ENCODE measurements at places on chromosomes 5 and 9.

- no peak for DNase-seq
Observed at GRCh38 chr9:133470427-133470924, 8.4 kb downstream of the SLC2A6 start.

DNA sequence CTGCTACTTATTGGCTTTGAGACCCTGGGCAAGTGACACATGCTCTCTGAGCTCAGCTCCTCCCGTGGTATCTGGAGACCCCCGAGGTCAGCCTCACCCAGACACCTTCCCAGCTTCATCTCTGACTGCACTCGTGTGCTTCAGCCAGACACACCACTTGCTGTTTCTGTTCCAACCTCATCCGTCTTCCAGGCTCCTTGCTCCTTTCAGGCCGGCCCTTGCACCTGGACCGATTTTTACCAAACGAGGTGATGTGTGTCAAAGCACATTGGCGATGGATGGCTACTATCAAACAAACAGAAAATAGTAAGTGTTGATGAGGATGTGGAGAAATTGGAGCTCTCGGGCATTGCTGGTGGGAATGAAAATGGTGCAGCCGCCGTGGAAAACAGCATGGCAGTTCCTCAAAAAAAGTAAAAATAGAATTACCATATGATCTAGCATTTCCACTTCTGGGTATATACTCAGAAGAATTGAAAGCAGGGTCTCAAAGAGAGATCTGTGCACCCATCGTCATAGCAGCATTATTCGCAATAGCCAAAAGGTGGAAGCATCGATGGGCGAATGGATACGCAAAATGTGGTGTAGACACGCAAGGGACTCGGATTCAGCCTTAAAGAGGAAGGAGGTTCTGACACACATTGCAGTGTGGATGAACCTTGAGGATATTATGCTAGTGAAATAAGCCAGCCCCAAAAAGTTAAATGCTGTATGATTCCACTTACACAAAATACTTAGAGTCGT, 96.1 kb upstream of the IER5L start:
- DNase-seq: no peak

DNA sequence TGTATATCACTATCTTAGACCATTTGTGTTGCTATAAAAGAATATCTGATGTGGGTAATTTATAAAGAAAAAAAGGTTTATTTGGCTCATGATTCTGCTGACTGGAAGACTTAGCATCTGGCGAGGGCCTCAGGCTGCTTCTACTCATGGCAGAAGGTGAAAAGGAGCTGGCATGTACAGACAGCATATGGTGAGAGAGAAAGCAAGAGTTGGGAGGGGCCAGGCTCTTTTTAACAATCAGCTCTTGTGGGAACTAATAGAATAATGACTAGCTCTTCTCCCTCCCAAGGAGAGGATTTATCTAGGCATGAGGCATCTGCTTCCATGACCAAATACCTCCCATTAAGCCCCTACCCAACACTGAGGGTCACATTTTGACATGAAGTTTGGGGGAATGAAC, 130.2 kb upstream of the SV2C start:
- no peak for DNase-seq

DNA sequence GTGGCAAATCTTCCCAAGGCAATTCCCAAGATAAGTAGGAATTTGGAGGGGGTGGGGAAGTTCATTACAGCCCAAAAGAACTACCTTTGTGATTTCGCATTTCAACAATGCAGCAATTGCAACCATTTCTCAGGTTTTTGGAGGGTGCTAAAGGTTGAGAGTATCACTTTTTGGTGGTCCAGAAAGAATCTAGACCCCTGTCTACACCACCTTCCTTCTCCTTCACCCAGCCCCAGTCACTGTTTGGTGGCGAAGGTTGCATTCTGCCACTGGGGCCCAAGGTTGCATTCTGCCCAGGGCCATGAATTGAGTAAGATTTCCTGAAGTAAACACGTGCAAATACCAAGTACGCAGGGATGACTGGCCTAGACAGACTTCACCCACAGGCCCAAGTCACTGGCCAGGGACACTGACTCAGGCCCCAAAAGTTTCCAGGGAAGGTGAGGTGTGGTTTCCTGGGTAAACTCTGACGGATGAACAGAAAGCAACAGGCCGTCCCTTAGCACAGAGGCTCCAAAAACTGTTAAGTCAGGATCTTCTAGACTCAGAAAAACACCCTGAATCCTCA, 5.7 kb downstream of the PDE6A start:
- DNase-seq: peak; percentile 10

DNA sequence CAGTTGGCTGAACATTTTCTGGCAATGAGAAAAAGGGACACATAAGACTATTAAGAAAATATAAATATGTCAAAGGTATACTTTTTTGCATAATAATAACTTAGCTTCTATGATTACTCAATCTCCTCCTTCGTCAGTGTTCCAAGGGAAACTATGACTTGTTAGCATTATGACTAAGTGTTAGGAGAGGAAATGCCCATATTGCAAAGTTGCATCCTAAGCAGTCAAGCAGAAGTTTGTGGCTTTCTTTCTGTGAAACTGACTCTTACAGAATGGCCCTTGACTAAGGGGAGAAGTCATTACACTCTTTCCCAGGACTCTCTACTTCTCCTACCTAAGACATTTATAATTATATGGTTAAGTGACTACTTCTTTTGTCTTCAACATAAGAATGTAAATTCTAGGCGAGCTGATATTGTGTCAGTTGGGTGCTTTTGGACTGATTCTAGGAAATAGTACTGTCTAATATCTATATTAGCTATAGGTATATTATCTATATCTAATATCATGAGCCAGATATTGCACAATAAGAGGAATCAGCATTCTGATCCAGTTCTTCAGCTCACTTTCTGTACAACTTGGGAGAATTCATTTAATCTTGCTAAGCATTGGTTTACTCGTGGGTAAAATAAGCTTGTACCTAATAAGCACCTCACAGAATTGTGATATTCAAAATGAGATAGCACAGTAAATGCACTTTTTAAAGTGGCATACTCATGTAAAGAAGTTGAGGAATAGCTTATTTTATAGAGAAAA, 16.4 kb upstream of the SPINK6 start:
- no peak for DNase-seq

DNA sequence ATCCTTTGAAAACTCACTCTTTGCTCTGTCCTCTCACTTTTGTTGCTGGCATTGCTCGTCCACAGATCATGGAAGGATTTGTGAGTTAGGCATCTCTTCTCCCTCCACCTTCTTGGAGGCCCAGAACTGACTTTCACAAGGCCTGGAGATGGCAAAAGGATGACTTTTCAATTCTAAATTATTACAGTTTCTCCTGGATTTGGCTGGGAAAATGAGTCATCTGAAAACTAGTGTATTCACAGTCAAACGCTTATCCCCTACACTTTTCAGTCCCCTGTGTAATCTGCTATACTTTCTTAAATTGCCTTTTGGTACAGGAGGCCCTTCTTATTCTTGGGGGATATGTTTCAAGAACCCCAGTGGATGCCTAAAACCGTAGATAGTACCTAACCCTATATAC, 35.6 kb downstream of the ADRA1B start:
- DNase-seq: no peak

DNA sequence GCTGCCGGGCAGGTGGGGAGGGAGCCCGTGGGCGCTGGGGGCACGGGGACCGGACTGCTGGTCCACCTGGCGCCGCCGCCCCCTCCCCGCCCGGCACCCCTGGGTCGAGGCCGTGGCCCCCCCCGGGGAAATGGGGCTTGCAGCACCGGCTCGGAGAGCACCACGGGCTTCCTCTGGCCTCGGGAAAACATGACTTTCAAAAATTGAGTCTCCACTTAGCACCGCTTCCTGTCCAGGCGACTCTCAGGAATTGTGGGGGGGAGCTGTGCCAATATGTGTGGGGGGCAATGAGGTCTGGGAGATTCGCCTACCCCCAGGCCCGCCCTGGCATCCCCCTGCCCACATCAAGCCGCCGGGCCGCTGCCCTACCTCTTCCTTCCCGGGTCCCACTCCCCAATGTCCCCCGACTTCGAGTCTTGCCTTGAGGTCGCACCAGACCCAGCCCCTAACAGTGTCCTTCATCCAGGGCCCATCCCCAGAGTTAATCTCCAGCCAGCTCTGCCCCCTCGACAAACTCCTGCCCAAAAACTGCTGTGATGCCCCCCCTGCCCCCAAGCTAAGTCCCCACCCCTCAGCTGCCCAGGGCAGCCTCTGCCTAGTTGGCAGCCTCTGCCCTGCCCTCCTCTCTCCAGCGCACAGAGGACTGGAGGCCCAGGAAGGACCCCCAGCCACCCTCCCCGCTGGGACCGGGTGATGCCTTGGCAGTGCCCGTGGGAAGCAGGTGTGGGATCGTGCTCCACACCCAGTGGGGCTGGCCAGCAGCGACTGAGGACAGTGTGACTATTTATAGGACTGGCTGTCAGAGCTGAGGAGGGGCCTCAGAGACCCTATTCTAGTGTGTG, 3.9 kb downstream of the EGFL7 start:
- no peak for DNase-seq

DNA sequence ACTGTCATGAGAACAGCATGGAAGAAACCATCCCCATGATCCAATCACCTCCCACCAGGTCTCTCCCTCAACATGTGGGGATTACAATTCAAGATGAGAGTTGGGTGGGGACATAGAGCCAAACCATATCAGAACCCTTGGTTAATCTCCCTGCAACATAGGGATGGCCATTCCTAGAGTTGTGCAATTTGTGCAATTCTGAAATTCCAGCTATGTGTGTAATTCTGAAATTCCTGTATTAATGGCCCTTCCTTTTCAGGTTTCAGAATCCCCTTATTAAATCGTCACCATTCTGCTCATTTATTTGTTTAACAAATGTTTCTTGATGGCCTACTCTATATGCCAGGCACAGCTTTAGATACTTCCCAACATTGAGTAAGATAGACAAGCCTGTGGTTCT, 282.6 kb downstream of the SMARCA2 start:
- DNase-seq: no peak

- peak; percentile 76 for DNase-seq
Observed at GRCh38 chr9:133238851-133239532, 29.9 kb upstream of the OBP2B start.

GRCh38 chr9:37034938-37035647, 1.0 kb upstream of the PAX5 start:
- DNase-seq: peak; percentile 11

DNA sequence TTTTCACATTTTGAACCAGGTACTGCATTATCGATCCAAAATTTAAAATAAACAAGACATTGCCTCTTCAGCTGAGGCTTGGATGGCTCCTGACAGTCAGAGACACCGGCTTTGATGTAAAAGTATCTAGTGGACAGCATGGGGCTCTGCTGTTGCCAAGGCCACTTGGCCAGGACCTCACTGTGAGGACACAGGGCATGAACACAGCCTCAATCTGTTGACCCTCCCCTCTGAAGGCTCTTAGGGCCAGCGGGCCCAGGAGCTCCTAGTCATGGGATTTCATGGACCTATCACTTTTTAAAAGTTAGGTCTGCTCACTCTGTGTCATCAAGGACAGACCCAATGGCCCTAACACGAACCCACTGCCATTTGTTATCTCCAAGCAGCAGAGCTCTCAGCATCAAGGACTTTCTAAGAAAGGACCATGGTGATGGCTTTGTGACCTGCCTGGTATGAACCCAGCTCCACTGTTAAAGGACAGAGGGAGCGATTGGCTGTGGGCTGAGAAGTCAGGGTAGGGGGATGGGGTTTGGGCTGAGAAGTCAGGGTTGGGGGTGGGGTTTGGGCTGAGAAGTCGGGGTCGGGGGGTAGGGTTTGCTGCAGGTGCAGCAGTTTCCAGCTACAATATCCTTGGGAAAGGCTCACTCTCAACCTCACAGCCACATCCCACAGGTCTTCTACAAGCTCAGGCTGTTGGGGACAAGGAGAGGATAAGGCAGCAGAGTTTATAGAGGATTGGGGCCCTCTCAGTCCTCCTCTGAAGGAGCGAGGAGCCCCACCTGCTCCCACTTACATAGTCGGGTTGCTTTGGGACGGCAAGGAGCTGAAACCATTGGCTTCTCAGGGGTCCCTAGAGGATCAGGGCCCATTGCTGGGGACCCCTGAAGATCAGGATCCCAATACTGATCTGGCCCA, 146.8 kb downstream of the BARX1 start:
- DNase-seq: no peak

Measured in activated CD4-positive, alpha-beta T cell treated with anti-CD3 and anti-CD28 coated beads, Interleukin-2, amount 50 U/mL, for 48 hours (primary cell).